ENCODE measurements at places on chromosomes 5 and 9.

DNA sequence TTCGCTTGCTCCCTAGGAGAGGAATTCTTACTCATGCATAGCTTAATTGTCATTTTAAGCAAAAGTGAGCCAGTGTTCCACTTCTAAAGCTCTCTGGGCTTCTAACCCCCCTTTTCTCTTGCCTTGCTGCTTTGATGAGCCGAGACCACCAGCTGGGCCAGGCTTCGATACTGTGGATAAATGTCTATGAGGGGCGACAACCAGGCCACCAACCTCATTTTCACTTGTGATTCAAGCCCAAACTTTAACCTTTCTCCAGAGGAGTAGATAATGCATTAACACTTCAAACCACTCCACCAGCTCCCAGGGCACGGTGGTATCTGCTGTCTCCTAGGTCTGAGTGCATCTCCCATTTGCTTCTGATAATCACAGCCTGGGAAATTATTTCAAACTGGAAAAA lies 205.6 kb downstream of the PSAT1 start:
- DNase-seq, result no peak

GRCh38 chr5:127024821-127025220 lies 5.5 kb downstream of the MARCHF3 start:
- DNase-seq, result no peak

DNA sequence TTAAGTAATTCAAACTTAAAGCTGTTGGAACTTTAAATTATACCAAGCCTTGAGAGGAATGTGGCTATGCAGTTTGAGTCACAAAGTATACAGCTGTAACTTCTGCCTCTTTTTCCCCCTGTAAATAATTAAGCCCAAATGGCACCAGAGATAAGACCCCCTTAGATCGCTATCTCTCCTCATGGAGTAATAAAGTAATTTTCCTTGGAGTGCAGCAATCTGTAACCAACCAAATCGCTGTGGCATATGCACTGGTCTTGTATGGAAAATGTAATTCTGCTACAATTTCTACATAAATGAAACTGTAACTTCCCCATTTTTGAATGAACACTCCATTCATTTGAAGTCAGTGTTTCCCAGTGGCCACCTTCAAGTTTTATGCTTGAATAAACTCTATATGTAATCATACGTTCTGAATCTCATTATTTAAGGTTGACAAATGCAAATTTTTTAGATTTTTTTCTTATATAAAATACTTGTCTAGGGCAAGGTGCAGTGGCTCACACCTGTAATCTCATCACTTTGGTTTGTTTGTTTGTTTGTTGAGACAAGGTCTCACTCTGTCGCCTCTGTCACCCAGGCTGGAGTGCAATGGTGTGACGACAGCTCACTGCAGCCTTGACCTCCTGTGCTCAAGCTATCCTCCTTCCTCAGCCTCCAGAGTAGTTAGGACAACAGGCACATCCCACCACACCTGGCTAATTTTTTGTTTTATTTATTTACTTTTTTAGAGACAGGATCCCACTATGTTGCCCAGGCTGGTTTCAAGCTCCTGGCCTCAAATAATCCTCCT lies 12.3 kb downstream of the SUSD1 start:
- no peak for DNase-seq

DNA sequence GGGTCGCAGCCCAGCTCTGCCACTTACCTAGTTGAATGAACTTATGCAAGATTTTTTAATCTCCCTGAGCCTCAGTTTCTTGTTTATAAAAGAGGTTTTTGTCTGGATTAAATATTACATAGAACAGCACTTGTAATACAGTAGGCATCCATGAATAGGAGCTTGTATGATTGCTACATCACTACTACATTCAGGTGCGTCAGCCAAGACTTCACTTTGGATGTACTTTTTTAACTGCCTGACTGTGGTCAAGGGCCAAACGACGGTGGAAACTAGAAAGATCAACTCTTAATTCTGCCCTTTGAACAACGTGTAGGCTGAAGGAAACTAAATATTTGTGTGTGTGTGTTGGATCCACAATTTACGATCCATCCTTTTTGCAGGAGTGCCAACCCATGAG lies 172.8 kb downstream of the RFK start:
- DNase-seq, result no peak

- no peak for DNase-seq
Measured at GRCh38 chr5:149951138-149951749, 6.7 kb upstream of the PDE6A start.

DNA sequence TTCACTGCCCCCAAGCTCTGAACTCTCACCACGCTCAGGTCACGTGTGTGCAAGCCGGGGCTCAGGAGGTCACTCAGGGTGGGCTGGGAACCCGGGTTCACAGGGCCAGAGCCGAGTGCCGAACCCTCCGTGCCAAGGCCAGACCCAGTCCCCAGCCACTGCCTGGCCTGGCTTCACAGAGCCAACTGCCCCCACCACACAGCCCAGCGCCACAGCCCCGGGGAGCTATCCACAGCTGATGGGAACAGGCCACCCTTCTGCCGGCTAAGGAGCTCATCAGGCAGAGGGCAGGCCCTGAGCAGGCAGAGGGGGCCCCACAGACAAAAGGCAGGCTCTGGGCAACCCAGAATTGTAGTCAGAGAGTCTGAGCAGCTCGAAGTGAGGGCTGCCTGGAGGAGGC lies 117.0 kb downstream of the VAV2 start:
- DNase-seq, result no peak

- no peak for DNase-seq
Measured at GRCh38 chr9:129879991-129880653, 44.9 kb downstream of the USP20 start.

DNA sequence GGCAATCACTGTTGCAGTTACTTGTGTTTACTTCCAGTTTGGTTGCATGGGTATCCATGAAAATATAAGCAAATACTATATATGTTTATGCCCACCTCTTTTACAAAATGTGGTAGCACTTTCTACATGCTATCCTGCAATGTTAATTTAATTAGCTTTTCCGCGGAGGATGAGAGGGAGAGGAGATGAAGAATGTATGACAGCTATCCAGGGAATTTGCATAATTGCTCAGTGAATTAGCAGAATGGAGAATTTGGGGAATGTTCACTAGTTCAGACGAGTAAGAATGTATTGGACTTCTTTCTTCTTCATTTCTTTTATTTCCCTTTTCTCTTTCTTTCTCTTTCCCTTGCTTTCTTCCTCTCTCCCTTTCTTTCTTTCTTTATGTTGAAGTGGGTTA lies 140.7 kb upstream of the SLC28A3 start:
- DNase-seq, result no peak

DNA sequence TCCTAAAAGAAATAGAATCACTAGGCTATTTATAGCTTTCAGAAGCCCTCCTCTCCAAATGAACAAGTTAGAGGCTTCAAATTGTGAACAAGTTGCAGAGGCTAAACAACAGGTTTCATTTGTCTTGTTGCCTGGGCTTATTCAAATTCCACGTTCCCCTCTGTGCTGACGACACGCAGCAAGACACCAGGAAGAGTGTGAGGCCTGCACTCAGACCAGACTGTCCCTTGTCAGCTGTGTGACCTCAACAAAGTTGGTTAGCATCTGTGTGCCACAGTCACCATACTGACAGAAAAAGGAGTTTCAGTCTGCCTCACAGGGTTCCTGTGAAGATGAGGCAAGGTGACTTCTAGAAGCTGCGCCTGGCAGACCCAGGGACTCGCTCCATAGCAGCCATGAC lies 22.1 kb upstream of the GABBR2 start:
- DNase-seq, result no peak

- no peak for DNase-seq
Measured at GRCh38 chr9:126805554-126806262, 868 bp downstream of the ZBTB43 start.

DNA sequence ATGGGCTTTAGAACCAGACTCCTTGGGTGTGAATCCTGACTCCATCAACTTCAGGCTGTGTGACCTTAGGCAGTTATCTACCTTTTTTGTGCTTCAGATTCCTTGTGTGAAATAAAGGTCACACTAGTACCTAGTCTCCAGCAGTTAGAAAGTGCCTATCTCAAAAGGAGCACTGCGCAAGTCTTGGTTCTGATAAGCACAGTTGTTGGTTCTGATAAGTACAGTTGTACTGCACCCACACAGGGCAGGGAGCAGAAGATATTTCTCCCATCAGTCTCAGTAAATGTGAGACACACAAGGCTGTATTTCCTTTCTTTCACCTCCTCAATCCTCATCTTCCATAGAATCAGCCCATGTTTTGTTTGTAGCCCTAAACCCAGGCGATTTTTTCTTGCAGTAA lies 116.6 kb upstream of the DPYSL3 start:
- no peak for DNase-seq

- DNase-seq, result no peak
Measured at GRCh38 chr9:110926828-110927487, 111.3 kb downstream of the LPAR1 start.

GRCh38 chr5:54385994-54386393 lies 69.5 kb upstream of the HSPB3 start:
- no peak for DNase-seq

GRCh38 chr5:173972925-173973615 lies 15.9 kb upstream of the C5orf47 start:
- DNase-seq, result peak; percentile 68

DNA sequence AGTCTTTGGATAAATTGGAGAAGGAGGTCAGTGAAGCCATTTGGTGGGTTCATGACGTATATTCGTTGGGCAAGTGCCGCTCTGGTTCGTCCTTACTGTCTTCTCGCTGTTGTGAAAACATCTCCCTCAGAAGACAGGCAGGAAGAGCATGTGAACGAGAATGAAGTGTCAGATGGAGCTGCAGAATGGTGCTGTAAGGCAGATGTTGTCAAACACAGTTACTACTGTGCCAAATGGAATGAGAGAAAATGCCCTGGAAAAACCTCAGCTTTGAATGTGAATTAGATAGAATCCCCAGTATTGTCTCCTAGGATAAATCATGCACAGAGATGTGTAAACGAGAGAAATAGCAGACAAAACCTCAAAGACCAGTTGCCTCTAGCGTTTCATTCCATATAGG lies 121.5 kb downstream of the CAMK4 start:
- DNase-seq, result no peak

DNA sequence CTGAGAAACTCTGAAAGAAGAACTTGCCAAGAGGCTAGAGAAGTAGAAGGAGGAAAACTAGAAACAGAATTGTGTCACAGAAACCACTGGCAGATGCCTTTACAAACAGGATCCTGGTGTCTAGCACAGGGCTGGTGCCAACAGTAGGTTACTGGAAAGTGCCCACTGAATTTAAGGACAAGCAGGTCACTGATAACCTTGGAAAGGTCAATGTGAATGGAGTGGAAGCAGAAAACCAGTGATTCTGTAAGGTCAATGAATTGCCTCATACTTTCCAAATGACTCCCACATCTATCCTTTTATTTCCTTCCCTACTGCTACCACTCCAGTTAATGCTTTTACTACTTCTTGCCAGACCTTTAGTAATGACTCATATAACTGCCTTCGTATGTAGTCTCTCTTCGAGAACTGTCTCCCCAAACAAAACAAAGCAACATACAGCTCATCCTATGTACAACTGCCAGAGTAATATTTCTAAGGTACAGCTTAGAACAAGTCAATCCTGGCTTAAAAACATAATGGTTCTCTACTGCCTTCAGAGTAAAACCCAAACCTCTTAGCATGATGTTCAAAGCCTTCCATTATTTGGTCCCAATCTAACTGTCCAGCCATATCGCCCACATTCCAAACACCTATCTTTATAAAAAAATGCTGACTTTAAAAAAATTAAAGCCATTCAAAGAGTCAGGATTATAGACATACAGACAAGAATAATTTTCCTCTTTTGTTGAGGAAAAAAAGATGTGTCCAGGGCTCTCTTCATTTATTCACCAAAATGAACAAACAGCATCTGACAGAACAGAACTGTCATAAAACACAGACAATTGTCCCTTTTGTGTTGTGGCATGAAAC lies 52.5 kb downstream of the NR3C1 start:
- no peak for DNase-seq

- DNase-seq, result no peak
Measured at GRCh38 chr5:69493396-69494133, 975 bp downstream of the OCLN start.

DNA sequence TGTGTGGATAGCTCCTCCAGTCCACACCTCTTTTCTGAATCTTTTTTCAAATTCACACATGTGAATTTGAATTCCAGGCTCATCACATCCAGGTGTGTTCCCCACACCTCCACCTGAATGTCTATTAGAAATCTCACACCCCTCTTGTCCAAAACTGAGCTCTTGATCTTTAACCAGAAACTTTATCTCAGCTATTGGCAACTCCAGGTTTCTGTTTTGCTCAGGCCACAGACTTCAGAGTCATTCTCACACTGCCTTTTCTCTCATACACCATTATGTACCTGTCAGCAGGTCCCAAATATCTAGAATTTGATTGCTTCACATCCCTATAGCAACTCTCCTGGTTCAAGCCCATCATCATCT lies 11.6 kb downstream of the NIPSNAP3B start:
- DNase-seq, result no peak

GRCh38 chr9:109901201-109901600 lies 121.2 kb downstream of the PALM2AKAP2 start:
- DNase-seq, result no peak

- DNase-seq, result no peak
Measured at GRCh38 chr5:112594941-112595340, 142.7 kb upstream of the APC start.

- no peak for DNase-seq
Measured at GRCh38 chr5:106489004-106489403, 1181.7 kb downstream of the EFNA5 start.

DNA sequence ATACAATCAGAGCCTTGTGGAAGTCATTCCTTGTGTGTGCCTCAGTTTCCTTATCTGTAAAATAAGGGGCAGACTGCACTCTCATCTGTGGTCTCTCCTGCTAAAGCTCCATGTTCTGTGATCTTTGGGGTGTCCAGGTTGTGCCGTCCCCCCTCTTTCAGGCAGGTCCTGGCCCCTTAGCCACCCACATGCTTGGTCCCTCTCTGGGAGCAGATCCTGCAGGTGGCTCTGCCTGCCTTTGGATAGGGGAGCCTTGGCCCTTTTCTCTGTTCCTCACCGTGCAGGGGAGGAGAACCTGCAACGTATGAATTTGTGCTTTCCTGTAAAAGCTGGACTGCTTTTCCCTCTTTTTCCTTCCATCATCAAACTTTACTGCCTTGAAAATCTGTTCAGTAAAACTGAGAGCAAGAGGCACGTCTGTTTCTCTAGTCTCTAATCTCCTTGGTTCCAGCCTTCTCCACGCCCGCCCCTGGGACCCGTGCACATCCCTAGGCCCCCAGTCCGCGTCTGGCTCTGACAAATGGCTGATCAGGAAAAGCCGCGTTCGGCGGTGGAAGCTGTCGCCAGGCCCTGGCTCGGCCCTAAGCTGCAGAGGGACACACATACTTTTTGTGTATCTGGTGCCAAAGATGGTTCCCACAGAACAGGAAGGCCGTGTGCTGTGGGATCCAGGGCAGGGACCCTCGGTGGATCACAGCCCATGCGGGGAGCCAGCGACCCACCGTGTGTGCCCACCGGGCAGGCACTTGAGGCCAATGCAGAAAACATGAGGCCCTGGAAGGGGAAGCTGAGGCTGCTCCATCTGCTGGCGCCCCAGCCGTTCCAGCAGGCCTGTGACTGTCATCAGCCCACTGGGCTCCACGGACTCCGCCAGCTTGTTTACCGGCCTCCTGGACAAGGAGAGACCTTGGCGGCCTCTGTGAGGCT lies 43.4 kb upstream of the COL5A1 start:
- DNase-seq, result no peak
